ENCODE measurements at places on chromosomes 1 and 21.

GRCh38 chr21:38688068-38688467 lies 117.7 kb upstream of the ETS2 start:
- DNase-seq, result no peak

GRCh38 chr1:66270119-66270812 lies 263.7 kb upstream of the SGIP1 start:
- no peak for DNase-seq

- DNase-seq, result no peak
Observed at GRCh38 chr1:23967871-23968270, 8.2 kb downstream of the PNRC2 start.

- no peak for DNase-seq
Observed at GRCh38 chr1:171758011-171758410, 16.1 kb upstream of the VAMP4 start.

DNA sequence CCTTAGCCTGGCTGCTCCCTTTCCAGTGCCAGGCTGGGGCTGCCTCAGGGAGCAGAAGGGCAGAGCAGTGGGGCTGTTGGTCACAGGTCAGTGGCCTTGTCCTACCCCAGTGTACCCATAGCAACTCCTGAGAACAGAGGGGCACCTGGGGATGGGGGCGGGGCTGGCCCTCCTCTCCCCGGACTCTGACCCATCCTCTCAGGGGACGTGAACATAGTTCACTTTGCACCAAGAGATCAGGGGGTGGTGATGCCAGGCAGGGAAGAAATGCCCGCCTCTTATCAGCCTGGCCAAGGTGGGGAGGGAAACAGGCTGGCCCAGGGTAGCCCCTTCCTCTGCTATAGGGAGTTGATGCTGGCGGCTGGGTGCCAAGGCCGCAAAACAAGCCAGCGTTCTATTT lies 4.9 kb downstream of the ETNK2 start:
- DNase-seq, result no peak

- no peak for DNase-seq
Observed at GRCh38 chr21:14115646-14116045, 95.1 kb downstream of the LIPI start.

DNA sequence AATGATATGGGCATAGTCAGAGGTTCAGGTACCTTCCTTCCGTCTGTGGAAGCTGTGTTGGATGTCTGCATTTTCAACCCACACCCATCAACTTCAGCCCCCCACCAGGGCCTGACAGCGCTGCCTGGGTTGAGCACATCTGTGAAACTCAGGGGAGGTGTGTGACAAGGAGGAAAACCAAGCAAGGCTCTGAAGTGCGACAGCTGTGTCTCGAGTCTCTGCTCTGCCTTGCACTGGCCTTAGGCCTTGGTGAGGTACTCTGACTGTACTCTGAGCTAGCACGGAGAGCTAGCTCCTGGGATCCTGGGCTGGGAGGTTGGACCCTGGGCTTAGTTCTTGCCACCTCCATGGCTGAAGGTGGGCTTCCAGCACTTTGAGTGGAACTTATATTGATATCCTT lies 9.1 kb downstream of the VANGL2 start:
- no peak for DNase-seq

DNA sequence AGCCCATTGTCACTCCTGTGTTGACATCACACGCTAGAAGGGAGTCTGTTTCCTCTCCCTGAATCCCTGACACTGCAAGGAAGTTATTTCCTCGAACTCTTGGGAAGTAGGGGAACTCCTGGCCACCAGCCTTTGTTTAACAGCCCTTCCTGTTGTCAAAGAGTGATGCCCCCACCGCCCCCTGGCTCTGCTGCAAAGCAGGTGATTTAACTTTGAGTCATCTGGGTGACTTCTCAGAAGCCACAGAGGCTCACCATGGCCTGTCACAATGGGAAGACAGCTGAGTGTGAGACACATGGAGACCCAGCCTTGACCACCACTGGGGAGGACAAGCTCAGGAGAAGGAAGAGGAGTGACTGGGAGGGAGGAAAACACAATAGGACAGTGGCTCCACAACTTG lies 182.8 kb downstream of the PSMG1 start:
- no peak for DNase-seq

DNA sequence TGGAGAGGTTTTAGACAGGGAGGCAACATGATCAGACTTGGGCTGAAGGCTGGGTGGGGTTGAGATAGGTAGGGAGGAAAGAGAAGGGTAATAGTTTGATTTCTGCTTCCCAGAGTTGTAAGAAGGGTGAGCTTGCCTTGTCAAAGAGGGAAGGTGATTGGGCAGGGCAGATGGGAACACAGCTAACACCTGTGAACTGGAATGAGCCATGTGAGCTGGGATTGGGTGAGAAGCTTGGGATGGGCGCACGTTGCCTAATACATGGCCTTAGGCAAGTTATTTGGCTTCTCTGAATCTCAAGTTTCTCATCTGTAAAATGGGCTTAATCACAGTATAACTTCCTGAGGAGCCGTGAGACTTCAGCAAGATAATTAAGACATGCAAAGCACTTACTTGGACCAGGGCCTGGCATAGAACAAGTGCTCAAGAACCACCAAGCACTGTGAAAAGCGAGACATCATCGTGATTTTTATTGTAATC lies 33.8 kb upstream of the ID3 start:
- DNase-seq, result no peak

DNA sequence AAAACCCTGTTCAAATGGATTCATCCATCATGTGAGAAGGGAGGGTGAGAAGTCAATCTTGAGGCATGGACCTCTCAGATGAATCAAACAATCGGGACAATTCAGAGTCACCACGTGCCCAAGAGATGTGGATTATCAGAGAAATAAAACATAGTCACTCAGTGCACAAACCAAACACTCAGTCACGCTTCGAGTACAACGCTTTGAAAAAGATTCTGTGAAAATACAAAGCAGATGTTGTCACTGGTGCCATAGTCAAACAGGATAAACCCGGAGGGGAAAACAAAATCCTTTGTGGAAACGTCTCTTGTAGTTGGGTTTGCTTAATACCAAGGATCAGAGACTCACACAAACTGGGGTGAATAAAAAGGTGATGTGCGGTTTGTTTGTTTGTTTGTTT lies 188.4 kb downstream of the RRAGC start:
- DNase-seq, result no peak

DNA sequence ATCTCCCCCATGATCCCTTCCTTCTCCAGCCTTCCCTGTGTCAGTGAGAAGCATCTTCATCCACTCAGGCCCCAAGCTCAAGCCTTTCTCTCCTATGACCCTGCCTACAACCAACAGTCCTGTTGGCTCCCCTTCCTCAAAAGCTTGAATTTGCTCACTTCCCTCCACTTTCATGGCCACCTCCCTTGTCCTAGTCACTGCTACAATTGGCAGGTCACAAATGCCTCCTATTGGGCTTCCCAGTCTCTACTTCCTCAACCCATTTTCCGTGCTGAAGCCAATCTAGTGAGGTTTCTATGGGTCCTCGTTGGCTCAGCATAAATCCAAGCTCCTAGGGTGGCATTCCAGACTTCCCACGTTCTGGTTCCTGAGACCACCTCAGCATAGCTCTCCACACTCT lies 40.2 kb upstream of the SLC6A9 start:
- no peak for DNase-seq
